ENCODE measurements at places on chromosomes 2 and 18.
A peak's percentile ranks its signal among the peaks of the same experiment; 100 is the strongest.

GRCh38 chr2:47818777-47819176 lies 35.8 kb downstream of the MSH6 start:
- DNase-seq = no peak

DNA sequence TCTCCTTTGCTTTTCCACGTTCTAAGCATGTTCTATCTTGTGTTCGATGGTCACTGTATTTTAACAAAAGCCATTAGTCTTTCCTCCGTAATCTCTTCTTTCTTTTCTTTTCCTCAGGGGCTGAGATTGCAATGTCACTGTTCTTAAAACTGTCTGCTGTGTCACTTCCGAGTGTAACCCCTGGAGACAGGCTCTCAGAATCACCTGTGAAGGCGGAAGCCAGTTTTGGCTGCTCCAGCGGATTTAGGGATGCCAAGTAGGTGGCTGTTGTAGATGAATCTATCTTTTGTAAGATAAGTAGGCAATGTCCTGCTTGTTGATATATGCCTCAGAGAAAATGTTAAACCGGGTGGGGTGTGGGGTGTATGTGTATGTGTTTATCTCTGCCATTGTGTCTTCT lies 94.7 kb upstream of the L3MBTL4 start:
- DNase-seq = no peak

DNA sequence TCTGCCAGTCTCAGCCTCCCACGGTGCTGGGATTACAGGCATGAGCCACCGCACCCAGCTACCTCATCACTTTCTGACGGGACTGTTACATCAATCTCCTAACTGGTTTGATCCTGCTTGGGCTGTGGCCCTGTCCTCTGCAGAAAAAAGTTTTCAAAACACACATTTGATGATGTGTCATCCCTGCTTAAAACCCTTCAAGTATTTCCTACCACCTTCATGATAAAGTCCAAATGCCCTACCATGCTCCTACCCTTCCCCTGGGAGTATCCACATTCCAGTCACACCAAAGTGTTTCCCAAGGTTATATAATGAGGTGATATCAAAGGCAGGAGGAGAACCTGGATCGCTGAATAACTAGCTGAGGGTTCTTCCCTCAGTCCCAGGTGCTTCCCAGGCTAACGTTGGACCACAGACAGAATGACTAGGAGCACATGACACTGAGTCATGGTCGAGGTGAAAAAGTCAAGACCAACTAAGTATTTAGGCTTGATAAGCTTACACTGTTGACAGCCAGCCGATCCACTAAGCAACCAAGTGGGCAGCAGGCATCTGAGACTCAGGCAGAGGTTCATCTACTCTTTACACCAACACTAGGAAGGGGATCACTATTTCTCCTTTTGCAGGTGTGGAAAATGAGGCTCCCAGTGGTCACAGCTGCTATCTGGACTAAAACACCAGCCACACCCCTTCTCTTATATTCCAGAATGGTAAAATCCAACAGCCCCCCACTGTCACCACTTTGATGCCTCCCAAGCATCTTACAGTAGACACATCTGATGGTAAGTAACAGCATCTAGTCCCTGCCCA lies 31.8 kb downstream of the CYRIA start:
- peak; percentile 91 for DNase-seq

DNA sequence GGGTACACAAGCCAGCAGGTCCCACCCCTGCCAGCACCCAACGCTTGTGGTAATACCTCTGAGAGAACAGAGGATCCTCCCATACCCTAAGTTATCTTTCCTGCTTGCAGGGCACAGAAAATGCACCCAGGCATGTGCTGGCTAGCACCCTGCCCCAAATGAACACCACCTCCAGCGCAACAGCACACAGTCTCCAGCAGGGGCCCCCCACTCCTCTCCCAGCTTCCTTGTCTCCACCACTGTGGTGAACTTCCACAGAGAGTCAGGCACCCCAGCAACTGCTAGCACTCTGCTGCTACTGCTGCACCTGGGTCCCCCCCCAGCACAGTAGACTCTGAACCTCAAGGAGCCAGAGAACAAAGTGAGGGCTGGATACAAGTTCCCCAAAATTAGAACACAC lies 216.8 kb upstream of the CNTNAP5 start:
- DNase-seq = no peak

- DNase-seq = no peak
Measured at GRCh38 chr18:8559612-8560186, 49.5 kb upstream of the RAB12 start.

DNA sequence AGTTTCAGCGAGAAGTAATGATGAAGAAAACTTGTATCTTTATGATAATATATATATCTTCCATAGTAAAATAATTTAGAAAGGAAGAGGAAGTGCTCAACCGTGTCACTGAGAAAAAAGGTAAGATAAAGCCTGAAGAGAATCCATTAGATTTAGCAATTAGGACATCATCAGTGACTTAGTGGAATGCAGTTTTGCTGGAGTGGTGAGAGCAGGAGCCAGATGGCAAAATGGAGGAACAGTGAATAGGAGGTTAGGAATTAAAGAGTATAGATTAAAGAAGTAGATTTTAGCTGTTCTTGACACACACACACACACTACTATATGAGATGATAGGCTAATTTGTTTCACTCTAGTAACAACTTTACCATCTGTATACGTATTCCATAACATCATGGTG lies 157.1 kb upstream of the EPC2 start:
- DNase-seq = no peak

DNA sequence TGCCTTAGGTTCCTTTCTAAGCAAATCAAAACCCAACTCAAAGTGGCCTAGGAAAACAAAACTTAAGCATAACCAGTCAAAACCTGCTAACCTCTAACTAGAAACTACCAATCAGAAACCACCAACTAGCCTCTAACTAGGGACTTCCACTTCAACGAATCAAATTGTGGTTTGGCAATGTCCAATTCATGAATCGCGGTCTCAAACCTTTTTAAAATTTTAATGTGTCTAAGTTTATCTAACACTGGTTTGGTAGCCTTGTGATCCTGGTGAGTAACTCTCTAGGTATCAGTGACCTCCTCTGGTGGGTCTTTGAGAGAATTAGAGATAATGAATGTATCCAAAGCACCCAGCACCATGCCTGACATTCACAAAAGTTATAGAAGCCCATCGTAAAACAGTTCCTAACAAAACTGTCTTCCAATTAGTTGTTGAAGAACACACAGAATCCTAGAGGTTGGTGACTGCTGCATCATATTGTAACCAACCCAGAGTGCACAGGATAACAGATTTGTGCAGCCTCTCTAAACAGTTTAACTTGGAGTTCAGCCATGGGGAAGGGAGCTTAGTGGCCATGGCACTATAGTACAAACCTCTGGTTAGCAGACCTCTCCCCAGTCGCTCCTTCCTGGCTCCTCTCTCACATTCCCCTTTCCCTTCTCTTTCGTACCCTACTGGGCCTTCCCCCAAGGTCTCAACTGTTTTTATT lies 45.2 kb upstream of the B3GNT2 start:
- no peak for DNase-seq

DNA sequence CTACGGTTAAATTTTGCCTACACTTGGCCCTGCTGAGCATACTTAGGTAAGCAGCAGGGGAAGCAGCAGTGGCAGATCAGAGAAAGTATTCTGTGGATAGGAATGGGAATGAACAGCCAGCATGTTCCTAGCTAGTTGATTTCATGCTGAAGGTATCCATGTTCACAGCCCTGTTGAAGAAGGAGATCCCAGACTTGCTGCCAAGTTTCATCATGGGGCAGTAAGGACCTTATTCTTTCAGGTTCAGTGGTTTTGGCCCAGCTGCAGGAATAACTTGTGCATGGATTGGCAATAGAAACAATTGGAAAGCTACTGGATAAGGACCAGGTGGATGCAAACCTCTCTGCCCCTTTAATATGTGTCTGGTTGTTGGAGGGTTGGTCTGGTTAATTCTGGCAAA lies 98.2 kb upstream of the TMEM178A start:
- no peak for DNase-seq

GRCh38 chr2:53473236-53473635 lies 294.4 kb upstream of the CHAC2 start:
- DNase-seq = peak; percentile 5

DNA sequence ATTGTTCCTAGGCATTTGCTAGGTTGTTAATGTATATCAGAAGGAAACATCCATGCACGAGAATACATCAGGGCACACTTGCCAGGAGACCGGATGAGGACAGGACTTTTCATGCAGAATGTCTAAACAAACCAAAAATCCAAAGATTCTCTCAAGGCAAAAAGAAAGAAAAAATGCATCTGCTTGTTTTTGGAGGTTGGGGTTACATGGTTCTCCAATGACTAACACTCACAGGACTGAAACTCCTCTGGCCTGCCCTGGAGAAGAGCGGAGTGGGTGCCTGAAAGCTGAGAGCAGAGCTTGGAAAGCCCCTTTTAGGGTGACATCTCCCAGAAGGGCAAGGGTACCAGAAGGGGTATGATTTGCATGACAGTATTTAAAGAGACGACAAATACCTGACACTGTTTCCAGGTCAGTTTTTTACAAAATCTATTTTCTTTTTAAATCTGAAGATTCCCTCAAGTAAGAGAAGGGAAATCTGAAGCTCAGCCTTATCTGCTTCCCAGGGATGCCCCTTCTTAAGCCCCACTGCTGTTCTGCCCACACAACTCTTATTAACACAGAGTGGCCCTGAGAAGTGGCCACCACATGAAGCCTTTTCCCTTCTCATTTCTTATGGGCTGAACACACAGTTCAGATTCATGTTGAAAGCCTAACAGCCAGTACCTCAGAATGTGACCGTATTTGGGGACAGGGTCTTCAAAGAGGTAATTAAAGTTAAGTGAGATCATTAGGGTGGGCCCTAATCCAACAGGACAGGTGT lies 216.4 kb downstream of the STK39 start:
- no peak for DNase-seq

DNA sequence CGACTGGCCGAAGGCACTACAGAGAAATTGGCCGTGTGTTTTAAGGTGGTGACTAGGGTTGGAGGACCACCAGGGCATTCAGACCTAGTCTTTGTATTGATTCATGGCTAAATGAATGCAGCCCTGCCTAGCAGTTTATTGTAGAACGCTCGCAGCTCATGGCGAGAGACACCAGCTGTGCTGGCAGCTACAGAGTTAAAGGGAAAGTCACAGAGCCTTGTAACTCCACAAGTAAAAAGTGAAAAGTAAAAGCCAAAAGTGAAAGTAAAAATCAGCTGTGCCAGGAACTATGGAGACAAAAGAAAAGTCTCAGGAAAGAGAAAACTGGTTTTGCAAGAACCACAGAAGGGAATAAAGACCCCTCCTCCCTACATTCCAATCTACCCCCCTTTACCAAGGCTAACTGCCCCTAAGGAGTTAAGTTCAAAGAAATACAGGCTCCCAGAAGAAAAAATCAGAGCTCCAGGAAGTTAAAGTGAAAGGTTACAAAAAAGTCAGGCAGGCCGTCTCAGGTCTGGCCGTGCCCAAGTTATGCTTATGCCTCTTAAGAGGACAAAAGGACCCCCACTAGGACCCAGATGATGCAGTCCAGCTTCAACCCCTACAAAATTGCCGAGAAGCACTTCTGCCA lies 46.4 kb upstream of the SELENOI start:
- DNase-seq = peak; percentile 70

DNA sequence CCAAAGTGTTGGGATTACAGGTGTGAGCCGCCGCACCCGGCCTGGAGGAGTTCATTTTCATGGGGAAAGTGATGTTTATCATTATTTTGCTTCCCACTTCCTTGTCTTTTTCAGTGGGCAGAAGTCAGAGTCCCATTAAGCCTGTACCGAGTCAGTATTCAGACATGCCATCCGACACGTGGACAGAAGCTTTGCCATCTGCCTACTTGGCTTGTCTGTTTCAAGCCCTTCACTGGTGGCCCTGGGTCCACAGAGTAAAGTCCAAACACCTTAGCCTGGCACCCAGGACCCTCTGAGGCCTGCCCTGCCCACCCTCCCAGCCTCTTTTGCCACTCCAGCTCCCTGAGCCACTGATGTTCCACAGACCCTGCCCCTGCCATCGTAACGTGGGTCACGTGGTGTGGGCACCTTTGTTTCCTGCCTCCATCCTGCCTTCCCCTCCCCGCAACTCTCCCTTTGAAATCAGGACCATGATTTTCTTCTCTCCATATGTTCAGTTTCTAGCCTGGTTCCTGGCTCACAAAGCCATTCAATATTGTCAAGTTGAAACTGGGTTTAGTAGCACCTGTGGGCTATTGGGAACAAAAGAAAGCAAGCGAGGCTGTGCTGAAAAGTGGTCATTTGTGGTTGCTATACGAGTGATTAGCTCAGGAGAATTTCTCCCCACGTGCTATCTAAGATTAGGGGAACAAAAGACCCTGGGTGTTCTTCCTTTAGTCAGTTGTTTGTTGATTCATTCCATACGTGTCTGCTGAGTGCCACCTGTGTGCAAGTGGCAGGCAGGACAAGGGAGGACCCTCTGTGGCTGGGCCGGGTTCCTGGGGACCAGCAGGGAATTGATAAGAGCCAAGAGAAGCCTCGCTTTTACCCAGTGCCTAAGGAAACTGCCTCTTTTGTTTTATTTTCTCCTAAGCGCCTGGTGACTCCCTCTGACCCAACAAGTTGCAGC lies 5.1 kb upstream of the ODC1 start:
- DNase-seq = no peak

- no peak for DNase-seq
Measured at GRCh38 chr18:70024829-70025228, 77.2 kb upstream of the CD226 start.

DNA sequence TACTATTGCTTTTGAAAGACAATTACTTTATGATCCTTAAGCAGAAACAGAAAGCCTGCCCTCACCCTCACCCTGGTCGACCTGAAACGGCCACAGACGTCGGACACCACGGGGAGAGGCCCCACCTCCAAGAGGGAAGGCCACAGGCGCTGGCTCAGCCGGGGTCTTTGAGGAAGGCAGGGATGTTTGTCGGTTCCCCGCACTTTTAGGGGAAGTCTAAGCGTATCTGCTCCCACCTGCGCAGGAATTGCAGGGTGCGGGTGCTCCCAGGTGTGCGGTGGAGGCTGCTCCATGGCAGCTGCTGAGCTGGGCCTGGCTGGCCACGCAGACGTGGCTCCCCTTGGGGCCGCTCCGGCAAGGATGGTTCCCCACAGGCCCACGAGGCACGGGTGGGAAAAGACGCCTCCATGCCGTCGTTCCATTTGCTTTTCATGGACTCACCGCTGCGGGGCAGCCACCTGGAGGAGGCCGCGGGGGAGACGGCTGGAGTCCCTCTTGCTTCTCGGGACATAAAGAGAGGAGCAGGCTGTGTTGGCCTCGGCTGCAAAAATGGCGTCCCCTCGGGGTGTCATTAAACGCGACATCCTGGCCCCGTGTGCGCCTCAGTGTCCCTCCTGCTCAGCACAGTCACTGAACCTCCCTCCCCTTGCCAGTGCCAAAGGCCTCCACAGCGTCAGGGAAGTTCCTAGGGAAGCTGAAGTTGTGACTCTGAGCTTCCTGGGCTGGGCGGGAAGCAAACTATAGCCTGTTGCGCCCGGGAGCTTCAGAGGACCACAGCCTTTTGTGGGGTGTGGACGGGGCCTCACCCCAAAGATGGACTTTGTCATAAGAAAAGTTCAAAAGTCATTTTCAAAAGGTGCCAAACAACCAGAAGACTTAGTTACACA lies 63.4 kb downstream of the NFATC1 start:
- no peak for DNase-seq

GRCh38 chr2:63444565-63445288 lies 143.6 kb downstream of the WDPCP start:
- DNase-seq = no peak

- peak; percentile 77 for DNase-seq
Measured at GRCh38 chr2:20378891-20379519, 28.4 kb upstream of the PUM2 start.

- DNase-seq = no peak
Measured at GRCh38 chr2:33038799-33039198, 92.0 kb downstream of the LTBP1 start.

Data from ACHN (cell line).